ENCODE measurements at places on chromosomes 11 and 22.
A peak's percentile ranks its signal among the peaks of the same experiment; 100 is the strongest.

DNA sequence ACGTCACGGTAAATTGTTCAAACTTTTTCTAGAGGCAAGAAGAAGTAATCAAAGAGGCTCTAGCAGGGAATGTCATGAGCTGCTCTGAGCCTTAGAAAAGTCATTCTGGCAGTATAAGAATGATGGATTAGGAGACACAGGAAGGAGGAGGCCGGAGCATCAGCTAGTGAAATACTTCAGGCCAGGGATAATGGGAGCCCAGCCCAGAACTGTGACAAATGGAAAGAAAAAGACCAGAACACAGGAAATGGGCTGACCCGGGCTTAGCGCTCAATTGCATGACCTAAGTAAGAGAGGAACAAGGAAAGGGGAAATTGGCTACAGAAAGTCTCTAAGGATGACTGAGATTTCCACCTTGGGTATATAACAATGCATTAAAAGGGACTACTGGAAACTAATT lies 108.6 kb downstream of the LARGE1 start:
- DNase-seq, result no peak

GRCh38 chr22:39958949-39959639 lies 1.1 kb upstream of the TMA7B start:
- no peak for DNase-seq

DNA sequence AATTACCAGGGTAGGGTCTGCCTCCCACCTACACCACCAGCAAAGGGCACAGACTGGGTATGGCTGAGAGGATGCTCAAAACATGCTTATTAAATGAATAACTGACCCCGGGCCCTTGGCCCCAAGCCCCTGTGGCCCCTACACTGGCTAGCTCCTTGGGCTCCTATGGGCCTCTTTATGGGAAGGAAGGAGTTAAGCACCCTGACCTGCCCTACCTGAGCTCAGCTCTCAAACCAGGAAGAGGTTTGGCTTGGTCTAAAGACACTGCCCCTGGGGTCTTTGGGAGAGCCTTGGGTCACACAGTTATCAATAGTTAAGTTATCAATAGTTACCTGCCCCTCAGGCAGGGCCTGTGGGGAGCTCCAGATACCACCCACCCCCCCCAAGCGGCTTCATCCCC lies 1.2 kb downstream of the USH1C start:
- no peak for DNase-seq

DNA sequence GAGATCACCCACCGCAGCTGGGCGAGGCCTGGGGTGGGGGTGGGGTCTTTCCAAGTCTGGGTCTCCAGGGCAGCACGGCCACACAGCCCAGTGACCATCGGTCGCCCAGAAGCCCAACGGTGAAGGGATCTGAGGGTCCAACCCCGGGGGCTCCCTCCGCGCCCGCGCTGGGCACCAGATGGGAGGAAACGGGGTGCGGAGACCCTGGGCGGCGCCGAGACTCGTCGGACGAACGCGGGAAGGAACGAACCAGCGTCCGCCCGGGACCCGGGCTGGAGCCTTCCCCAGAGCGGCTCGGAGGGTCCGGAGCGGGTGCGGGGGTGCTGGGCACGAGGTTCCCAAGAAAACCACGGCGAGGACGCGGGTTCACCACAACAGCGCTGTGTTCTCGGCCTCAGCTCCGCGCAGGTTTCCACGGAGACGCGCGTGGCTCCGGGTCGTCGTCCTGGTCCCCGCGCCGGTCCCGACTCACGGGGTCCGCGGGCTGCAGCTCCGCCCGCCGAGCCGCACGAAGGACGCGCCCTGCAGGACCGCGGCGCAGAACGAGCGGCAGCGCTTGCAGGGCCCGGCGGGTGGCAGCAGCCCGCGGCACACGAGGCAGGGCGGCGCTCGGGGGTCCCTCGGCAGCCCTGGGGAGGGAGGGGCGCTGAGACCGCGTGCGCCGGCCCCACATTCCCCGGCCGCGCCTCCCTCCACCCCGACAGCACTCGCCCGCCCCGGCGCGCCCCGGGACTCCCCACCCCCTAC lies 2.3 kb upstream of the IL17REL start:
- DNase-seq, result no peak

DNA sequence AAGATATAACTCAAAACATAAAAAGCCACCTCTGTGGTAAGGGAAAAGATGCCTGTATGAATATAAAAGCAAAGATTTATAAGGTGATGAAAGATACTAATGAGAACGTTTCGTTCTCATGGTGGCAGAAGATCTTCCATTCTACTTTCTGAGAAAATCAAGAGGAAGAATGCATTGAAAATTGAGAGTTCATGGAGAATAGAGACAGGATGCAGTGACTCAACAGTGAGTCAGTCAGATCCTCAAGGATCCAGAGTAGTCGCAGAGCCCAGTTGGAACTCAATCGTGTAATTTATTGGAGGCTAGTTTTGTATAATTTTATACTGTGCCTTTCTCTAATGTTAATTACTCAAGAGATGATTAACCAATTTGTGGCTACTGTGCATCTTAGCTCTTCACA lies 73.3 kb downstream of the ENTHD1 start:
- no peak for DNase-seq

GRCh38 chr11:8987446-8987845 lies 16.4 kb downstream of the NRIP3 start:
- no peak for DNase-seq

DNA sequence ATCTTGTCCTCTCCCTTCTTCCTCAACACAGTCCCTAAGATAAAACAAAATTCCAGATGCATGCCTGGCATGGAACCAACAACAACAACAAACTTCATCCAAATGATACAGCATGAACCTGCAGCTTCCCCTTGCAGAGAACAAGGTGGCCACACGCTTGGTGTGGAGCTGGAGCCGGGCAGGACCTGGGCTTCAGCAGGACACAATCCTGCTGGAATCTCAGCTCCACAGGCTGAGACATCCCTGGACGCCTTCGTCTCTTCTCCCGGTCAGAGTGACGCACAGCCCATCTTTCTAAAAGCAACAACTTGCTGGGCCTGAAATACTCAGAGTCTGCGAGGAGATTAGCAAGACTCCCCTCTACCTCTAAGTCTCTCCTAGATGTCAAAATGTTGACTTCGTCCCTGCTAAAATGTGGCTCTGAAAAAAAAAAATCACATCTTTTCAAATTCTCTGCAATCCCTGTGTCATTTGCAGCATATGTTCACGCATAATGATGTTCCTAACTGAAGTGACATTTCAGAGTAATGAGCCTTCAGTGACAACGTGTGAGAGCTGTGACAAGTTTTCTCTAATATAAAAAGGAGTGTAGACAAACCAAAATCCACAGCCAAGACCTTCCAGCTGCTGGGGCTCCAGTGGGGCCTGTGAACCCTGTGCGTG lies 1232.3 kb downstream of the TBC1D22A start:
- no peak for DNase-seq

DNA sequence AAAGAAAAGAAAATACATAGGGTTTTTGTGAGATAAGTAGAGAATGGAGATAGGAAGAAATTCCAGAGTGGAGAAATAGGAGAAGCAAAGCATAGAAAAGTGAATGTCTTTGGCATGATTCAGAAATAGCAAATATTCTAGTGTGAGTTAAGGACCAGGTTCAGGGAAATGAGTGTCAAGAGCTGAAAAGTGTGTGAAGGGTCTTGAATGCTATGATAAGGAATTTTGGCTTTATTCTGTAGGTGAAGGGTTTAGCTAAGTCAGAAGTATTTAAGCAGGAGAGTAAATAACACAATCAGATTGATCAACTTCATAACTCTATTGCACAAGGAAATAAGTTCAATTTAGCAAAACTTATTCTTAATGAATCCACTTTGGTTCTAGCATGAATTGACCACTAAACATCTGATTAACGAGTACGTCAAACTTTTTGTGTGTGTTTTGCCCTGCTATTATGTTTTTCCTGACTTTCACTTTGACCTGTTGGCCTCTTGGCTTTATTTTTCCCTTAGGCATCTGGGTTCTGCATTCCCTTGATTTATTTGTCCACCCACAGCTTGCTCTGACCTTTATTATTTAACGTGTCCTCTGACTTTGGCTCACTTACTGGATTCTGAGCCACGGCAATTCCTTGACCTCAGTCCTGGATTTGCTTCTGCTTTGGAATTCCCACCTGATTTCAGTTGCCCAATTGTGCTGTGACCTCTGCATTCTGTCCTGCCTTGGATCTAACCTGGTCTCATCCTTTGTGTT lies 11.9 kb upstream of the TMEM218 start:
- no peak for DNase-seq

- DNase-seq, result no peak
These were observed 28.7 kb downstream of the CYTH4 start for GRCh38 chr22:37310815-37311595.

DNA sequence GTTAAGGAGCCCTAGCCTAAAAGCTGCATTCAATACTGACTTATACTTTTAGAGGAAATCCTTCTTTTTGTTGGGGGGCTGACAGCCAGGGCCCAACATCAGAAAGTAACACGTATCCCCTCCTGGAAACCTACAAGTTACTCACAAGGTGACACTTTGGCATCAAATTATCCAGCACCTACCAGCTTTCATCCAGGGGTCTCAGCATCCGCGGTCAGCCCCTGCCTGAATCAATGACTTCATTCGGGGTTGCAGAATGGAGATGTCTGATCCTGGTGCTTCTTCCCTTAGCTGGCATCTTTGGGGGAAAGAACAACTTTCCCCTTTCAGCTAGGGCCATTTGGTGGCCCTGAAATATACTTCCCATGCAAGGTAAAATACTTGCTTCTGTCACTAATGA lies 5.3 kb upstream of the NAP1L4 start:
- no peak for DNase-seq

DNA sequence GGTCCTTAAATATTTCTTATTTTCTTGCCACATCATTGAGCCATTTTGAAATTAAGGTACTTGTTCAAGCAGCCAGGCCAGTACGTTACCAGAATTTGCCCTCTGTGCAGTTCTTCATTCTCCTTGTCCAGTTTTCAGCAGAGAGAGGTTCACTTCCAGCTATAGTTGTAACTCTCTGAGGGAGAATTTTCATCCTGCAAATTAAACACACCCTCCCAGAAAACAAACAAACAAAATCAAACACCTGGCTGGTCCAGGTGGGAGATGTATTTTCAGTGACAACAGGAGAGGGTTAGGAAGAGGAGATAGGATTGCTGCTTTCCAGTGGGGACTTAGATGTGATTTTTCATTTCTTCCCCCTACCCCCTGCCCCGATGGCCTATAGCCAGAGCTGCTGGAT lies 45.0 kb downstream of the LHFPL7 start:
- no peak for DNase-seq

GRCh38 chr11:27557226-27557625 lies 50.7 kb upstream of the LIN7C start:
- no peak for DNase-seq

DNA sequence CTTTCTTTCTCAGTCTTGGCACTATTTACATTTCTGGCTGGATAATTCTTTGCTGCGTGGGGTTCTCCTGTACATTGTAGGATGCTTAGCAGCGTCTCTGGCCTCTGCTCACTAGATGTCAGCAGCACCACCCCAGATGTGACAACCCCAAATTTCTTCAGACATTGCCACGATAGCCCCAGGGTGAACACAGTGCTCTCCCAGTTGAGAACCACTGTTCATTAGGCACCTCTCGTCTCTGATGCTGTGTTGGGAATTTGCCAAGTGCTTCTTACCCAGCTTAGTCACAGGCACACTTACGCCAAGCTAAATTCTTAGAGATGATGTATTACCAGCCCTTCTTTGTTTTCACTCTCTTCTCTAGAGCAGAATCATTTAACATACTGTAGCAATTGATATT lies 9.4 kb downstream of the TRIM6 start:
- DNase-seq, result no peak

- no peak for DNase-seq
These were observed 1.0 kb upstream of the RAB3IL1 start for GRCh38 chr11:61918251-61918937.

DNA sequence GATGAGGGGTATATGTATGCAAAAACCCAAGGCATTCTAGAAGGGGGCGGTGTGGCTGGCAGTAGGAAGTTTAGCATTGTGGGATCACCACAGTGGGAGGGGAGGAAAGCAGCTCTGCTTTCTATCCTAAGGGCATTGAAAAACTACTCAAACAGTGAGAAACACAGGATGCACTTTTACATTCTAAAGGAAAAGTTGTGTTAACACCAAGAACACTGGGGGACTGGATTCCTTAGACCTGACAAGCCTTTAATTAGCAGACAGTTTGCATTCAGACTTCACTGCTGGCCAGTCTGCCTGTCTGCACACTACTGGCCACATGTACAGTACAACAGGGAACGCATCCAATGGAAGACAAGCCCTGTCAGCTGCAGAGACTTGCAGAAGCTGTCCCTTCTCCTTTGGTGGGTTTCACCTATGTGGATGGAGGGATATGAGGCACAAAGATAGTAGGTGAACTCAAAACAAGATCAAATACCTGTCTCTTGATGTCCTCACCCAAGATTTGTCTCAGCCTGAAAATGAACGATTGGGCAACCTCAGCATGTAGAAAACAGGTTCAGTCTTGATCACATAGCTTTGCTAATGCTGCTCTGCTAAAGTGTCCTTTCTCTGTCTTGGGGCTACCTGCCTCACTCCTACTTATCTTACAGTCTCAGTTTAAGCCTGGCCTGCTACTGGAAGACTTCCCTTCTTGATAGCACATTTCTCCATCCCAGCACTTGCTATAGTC lies 64.8 kb downstream of the TENM4 start:
- DNase-seq, result no peak

- DNase-seq, result no peak
These were observed 24.0 kb downstream of the SLCO2B1 start for GRCh38 chr11:75174781-75175370.

DNA sequence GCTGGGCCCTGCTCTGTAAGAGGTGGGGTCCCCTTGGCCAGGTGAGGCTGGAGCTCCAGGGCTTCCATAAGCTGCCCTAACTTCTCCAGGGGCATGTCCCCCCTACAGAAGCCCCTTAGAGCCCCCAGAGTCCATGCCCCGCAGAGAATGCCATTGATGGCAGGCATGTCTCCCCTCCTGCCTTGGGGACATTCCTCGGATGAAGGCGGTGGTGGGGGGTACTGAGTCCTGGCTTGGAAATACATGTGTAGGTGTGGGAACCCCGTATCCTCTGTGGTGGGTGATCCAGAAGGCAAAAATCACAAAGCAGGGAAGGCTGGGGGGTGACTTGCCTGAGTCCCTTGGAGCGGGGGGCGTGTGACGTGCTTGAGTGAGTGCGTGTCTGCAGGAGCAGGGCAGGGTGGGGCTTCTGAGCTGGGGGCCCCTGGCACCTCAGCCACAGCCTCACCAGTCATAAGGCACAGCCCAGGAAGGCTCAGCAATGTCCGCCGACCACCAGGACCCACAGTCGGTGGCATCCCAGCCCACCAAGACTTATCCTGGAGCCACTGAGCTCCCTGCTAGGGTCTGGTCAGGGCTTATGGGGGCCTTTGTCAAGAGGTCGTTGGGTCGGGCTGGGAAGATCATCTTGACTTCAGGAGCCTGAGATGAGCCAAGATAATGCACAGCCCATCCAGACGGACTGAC lies 69.8 kb upstream of the KCNQ1OT1 start:
- DNase-seq, result no peak

GRCh38 chr11:122398851-122399250 lies 256.7 kb upstream of the UBASH3B start:
- no peak for DNase-seq

- no peak for DNase-seq
These were observed 666.4 kb downstream of the BRD1 start for GRCh38 chr22:49161002-49161850.

- peak; percentile 47 for DNase-seq
These were observed 18.1 kb upstream of the BDNF start for GRCh38 chr11:27718346-27718862.

- DNase-seq, result no peak
These were observed 19.0 kb upstream of the PRODH start for GRCh38 chr22:18954990-18955571.

Data from NCI-H2171 (cell line).